NCI-H1105 treated with DMSO at 0.1 percent for 48 hours (cell line): ENCODE measurements at places on chromosomes 4 and X.

- DNase-seq = no peak
These were observed 66.3 kb upstream of the TMEM164 start for GRCh38 chrX:109936598-109936997.

GRCh38 chrX:137151403-137151802 is 117.6 kb upstream of the GPR101 start:
- DNase-seq = no peak

GRCh38 chr4:153010146-153010545 is 74.0 kb downstream of the FHDC1 start:
- no peak for DNase-seq

GRCh38 chr4:37219990-37220389 is 24.6 kb upstream of the NWD2 start:
- no peak for DNase-seq

- no peak for DNase-seq
These were observed 209.8 kb downstream of the RTL9 start for GRCh38 chrX:110568441-110568840.

DNA sequence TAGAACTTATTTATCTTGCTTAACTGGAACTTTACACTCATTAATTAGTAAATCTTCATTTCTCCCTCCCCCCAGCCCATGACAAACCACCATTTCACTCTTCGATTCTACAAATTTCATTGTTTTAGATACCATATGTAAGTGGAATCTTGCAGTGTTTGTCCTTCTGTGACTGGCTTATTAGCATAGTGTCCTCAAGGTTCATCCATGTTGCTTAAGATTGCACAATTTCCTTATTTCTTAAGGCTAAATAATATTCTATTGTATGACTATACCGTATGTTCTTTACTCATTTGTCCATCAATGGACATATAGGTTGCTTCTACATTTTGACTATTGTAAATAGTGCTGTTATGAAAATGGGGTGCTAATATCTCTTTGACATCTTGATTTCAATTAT is 24.5 kb upstream of the RNF212 start:
- DNase-seq = no peak

DNA sequence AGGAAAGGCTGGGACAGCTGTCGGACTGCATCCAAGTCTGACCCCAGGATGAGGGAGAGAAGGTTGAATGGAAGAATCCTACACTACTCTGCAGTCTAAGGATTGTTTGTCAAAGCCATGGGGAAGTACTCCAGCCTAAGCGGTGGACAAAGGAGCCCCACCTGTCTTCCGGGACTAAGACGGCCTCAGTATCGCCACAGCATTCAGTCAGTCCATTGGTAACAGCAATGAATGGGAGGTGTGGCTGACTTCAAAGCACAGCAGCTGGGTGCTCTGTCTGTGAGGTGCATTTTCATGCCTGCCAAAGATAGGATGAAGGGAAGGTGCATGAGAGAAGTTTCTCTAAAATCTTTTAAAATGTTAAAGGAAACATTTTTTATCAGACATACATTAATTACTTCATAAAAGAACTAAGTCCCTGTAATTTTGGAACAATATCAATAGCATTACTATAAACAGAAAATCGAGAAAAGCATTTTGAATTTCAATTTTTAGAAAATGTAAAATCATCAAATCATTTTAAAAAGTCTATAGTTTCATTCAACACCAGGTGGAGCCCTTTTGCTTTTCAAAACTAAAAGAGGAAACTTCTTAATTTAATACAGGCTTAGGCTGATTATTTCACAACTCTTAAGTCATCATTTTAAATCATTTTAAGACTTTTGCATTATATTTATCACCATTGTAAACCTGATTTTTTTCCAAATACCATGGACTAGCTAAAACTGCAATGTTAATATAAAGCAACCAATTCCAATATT is 27.6 kb upstream of the INTU start:
- DNase-seq = peak; percentile 45

DNA sequence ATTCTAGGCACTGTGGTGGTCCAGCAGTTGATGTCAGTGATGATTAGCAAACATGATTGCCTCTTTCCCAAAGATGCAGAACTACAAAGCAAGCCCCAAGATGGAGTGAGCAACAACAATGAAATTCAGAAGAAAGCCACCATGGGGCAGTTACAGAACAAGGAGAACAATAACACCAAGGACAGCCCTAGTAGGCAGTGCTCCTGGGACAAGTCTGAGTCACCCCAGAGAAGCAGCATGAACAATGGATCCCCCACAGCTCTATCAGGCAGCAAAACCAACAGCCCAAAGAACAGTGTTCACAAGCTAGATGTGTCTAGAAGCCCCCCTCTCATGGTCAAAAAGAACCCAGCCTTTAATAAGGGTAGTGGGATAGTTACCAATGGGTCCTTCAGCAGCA is 365.3 kb downstream of the MAPK10 start:
- no peak for DNase-seq

GRCh38 chr4:61446941-61447340 is 246.8 kb downstream of the ADGRL3 start:
- DNase-seq = no peak

GRCh38 chr4:119730671-119730950 is 102.0 kb upstream of the PDE5A start:
- DNase-seq = no peak

- DNase-seq = no peak
These were observed 117.3 kb downstream of the DRD5 start for GRCh38 chr4:9898596-9899305.

DNA sequence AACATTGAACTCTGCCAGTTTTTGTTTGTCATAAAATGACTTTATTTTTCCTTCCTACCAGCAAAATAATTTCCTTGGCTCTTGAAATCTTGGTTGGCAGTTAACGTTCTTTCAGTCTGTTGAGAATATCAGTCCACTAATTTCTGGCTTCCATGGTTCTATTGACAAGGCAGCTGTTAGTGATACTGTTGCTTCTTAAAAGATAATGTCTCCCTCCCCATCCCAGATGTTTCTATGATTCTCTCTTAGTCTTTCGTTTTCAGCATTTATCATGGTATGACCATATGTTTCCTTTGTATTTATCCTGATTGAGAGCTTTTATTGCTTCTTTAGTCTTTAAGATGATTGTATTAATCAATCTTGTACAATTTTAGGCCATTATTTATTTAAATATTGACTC is 81.1 kb upstream of the STK26 start:
- no peak for DNase-seq

DNA sequence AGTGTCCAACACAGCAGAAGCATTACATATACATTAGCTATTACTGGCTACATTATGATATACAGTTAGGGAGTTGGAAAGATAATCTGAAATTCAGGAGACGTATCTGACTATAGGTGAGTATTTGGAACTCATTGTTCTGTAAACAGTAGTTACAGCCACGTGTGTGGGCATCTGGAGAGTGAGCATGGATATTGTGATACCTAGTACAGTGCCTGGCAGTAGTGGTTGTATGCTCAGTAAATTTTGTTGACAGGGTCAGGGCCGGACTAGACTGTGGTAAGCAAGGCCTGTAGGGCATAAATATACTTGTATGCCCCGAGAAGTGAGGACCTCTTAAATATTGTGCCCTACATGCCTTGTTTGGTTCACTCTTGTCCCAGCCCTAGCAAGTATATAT is 2.9 kb downstream of the F9 start:
- DNase-seq = no peak

- DNase-seq = no peak
These were observed 168.6 kb downstream of the COX18 start for GRCh38 chr4:72900952-72901351.

- no peak for DNase-seq
These were observed 158.6 kb downstream of the TRIML1 start for GRCh38 chr4:188297873-188298272.

GRCh38 chr4:154732669-154733068 is 11.1 kb upstream of the LRAT start:
- DNase-seq = no peak

DNA sequence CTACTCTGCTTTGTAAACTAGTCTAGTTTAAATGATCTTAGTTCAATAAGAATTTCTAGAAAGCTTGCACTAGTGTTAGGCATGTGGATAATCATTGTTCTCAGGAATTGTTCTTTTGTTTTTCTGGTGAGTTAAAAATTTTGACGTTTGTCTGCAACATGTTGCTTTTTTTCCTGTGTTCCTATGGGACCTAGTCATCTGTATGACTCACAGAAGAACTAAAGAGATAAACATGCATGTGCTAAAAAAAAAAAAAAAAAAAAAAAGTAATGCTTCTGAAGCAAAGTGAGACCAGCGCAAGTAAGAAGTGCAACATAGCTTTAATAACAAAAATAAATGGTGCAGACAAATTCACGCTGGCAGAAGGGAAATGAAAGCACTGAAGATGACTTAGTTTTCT is 471.2 kb downstream of the IQCM start:
- no peak for DNase-seq

- no peak for DNase-seq
These were observed 412.1 kb downstream of the UBE2NL start for GRCh38 chrX:144295921-144296320.

DNA sequence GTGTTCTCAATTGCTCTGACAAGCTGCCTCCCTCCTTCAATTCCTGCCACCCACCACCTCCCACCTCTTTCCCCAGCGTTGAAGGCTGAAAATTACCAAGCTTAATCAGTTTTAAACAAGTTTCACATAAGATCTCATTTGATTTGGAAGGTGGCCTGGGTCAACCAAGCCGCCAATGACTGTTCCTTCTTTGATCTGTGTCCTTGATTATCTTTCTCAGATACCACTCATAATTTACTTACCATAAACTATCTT is 211.4 kb downstream of the SLIT2 start:
- DNase-seq = no peak

- DNase-seq = no peak
These were observed 43.9 kb upstream of the FAM9A start for GRCh38 chrX:8845060-8845459.

GRCh38 chrX:70172964-70173363 is 4.3 kb upstream of the DGAT2L6 start:
- DNase-seq = no peak

GRCh38 chrX:95622200-95622599 is 1062.4 kb upstream of the DIAPH2 start:
- DNase-seq = no peak

DNA sequence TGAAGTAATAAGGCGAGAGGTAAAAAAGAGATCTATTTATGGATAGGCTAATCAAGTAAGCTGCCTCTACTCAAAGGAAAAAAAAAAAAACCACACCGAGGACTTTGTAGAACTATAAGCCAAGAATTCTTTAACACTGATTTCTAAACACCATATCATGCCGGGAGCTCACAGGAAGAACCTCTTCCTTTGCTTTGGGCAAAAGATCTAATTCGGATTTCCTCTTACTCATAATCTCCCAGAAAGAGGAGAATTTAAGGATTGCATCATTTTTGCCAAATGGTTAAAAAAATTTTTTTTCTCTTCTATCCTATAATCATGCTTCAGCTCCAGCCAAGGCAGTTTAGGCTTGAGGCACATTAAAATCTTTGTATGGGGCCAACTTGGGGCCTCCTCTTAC is 95.5 kb downstream of the ZNF827 start:
- DNase-seq = no peak

GRCh38 chr4:188781655-188782054 is 642.4 kb downstream of the TRIML1 start:
- DNase-seq = no peak

- peak; percentile 22 for DNase-seq
These were observed 4.9 kb upstream of the NAA11 start for GRCh38 chr4:79330720-79331119.

DNA sequence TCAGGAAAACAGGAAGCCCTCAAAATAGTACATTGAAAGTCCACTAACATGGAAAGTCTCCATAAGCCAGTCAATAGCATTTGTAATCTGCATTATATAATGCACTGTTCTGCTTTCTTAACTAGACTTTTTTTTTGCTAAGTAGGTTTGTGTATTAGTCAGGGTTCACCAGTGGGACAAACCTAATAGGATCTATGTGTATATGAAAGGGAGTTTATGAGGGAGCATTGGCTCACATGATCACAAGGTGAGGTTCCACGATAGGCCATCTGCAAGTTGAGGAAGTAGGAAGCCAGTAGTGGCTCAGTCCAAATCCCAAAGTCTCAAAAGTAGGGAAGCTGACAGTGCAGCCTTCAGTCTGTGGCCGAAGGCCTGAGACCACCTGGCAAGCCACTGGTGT is 116.0 kb downstream of the MXRA5 start:
- DNase-seq = no peak

GRCh38 chrX:45110494-45110893 is 90.2 kb downstream of the DIPK2B start:
- no peak for DNase-seq

DNA sequence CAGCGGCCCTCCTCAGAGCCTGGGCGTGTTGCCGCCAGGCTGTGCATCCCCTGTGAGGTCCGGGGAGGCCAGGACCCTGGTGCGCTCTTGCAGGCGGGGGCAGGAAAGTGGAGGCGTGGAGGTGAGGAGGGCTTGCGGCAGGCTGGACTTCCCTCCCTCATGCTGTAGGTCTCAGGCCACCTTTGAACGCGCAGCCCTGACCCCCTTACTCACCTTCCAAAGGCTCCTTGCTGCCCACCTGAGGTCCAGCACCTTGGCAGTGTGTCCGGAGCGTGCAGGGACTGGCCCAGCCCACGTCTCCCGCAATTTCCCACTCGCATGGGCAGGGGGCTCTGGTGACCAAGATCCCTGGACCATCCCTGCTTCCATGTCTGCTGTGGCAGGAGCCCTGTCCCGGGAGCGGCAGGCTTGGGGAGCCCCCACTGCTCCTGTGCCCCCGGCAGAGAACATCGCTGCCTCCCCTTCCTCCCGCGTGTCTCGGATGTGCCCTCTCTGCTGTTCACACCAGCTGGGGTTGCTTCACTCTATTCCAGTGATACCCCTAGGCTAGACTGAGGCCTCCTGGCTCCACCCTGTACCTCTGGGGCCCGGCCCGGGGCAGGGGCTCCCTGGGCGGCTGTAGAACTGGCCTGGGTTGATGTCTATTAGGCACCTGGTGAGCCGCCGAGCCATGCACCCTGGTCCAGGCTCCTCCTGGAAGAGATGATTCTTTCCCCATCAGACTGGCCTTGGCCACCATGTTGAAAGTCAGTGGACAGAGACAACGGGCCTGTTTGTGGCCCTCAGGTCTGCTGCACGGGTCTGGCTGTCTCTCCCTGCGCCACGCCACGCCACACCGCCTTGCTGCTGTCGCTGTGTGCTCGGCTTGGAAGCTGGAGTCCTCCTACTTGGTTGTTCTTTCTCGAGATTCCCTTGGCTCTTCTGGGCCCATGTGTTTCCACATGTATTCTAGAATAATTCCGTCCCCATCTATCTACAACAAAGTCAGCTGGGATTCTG is 95.4 kb upstream of the ADRA2C start:
- no peak for DNase-seq

GRCh38 chr4:80386281-80386886 is 50.9 kb downstream of the CFAP299 start:
- no peak for DNase-seq

GRCh38 chrX:25108481-25108880 is 92.7 kb upstream of the ARX start:
- no peak for DNase-seq
